Natural killer cell (primary cell): ENCODE measurements at places on chromosomes 7 and 10.

GRCh38 chr7:20314198-20314597, 16.5 kb upstream of the ITGB8 start:
- no peaks in the 10 kb centered on the region for H3K4me1 ChIP-seq
- H3K4me3 ChIP-seq, result no peak overlapping the region
- no peaks in the 10 kb centered on the region for H3K27me3 ChIP-seq
- H3K36me3 ChIP-seq, result no peaks in the 10 kb centered on the region
- no peak overlapping the region for H3K27ac ChIP-seq
- DNase-seq, result no peak

DNA sequence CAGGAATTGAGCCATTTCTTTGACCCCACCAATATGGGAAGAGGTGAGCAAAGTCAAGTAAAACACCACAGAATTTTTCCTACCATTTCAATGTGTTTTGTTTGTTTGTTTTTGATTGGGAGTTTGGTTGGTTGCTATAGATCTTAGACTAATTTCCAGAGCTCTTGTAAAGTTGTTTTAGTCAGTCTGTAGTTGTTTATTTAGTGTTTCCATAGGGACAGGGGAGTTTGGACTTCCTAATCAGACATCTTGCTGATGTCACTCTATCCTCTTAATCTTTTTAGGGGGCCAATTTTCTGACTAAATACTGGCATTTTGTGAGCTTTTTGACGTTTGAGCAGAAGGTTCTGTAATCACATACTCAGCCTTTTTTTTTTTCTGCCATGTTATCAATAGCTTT, 266.9 kb downstream of the ABCA13 start:
- no peak for DNase-seq
- no peaks in the 10 kb centered on the region for H3K27me3 ChIP-seq
- no peak overlapping the region for H3K27ac ChIP-seq
- H3K4me1 ChIP-seq, result no peaks in the 10 kb centered on the region
- no peak overlapping the region for H3K4me3 ChIP-seq

- no peak overlapping the region for H3K27ac ChIP-seq
- peaks cover 82% of the 10 kb centered on the region for H3K36me3 ChIP-seq
- no peak overlapping the region for H3K4me3 ChIP-seq
- DNase-seq, result no peak
Measured at GRCh38 chr7:158758586-158759244, 54.1 kb upstream of the NCAPG2 start.

DNA sequence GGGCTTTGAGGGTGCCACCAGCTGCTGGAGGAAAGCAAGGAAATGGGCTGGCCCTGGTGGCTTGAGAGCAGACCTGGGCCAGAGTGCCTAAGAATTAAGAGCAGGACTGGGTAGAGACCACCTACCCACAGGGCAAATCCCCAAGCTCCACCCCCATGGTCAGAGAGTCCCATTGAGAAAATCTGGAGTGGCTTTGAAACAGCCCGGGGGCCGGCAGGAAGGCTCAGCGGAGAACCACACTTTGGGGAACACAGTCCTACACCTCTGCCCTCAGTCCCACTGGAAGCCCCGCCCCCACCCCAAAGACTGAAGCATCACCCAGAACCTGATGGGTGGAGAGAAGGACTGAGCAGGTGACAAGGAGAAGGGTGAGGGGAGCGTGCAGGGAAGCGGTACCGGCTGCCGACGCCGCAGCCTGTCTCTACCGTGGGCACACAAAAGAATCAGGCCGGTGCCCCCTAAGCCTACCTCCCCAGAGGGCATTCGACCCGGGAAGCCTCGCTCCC, 3.6 kb downstream of the SMARCD3 start:
- H3K27me3 ChIP-seq, result peaks cover 27% of the 10 kb centered on the region
- peak overlapping the region; percentile 22 for H3K4me3 ChIP-seq
- peaks cover 55% of the 10 kb centered on the region for H3K4me1 ChIP-seq
- DNase-seq, result no peak
- no peak overlapping the region for H3K27ac ChIP-seq
